ENCODE measurements at places on chromosomes 3 and 15. TPM values are rescaled to one million over a fixed set of nuclear protein-coding genes. Genes with fewer than 3 reads are reported as not detected.

FSIP1 gene
- 1.7 TPM for total RNA-seq

BRK1 gene
- total RNA-seq: 101 TPM

NR2F2 gene
- total RNA-seq: 4.5 TPM

AGBL1 gene
- not detected for total RNA-seq

TMEM207 gene
- total RNA-seq: not detected

LNP1 gene
- 4.2 TPM for total RNA-seq

TKT gene
- total RNA-seq: 567 TPM

HESX1 gene
- 0.65 TPM for total RNA-seq

GOLGA8T gene
- total RNA-seq: 0.14 TPM

All from smooth muscle cell of bladder (primary cell).